ENCODE measurements at places on chromosomes 1 and 21. TPM values are rescaled to one million over a fixed set of nuclear protein-coding genes. Genes with fewer than 3 reads are reported as not detected.
A peak's percentile ranks its signal among the peaks of the same experiment; 100 is the strongest.

The JAK1 gene
- 198 TPM for total RNA-seq

The KIF17 gene
- total RNA-seq = not detected

The FOXD2 gene
- 0.15 TPM for total RNA-seq

The AGBL4 gene
- total RNA-seq = not detected

The PIK3R3 gene
- 3.9 TPM for total RNA-seq

The SYNC gene
- total RNA-seq = not detected

The MMP23B gene
- 1.8 TPM for total RNA-seq

The FAM3B gene
- total RNA-seq = not detected

The CELA2B gene
- not detected for total RNA-seq

DNA sequence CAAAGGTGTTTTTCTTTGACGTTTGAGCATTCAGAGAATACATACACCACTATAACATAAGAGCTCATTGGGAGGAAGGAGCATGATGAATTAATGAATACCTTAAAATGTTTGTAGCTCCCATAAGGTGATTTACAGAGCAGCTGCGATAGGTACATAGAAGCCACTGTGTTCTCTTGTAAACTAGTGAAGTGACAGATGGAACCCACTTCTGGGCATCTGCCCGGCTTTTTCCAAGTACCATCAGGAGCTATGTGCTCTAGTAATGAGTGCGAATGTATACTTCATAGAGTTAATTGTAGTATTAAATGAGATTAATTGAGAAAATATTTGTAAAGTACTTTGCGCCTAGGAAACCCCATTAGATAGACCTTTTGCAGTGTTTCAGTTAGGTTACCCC lies 48.4 kb downstream of the HENMT1 start:
- DNase-seq = no peak

GRCh38 chr21:37671381-37671780 lies 244.9 kb downstream of the KCNJ6 start:
- DNase-seq = no peak

DNA sequence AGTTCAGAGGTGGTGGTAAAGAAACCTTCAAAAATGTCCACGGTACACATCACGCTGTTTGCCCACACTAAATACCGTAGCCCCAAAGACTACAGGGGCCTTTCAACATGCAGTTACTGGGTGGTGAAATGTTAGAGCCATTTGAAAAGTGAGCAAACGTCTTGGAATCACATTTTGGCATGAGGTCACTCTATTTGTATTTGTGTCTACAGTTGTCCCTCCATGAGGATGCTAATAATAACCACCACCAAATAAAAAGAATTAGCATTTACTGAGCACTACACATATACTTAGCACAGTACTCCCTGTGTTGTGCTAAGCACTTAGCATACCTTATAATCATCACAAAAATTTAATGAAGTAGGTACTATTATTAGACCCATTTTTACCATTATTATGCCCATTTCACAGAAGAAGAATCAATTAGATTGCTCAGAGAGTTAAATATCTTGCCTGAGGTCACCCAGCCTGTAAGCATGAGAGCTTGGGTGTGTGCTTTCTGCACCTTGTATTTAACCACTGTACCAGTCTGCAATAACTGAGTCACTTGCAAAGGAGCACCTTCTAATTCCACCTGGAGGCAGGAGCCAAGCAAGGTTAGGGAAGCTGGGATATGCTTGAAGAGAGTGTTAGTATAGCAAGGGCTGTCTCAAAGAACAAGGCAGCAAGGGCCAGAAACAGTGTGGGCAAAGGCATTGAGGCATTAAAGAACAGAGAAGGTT lies 57.4 kb downstream of the DNTTIP2 start:
- no peak for DNase-seq

DNA sequence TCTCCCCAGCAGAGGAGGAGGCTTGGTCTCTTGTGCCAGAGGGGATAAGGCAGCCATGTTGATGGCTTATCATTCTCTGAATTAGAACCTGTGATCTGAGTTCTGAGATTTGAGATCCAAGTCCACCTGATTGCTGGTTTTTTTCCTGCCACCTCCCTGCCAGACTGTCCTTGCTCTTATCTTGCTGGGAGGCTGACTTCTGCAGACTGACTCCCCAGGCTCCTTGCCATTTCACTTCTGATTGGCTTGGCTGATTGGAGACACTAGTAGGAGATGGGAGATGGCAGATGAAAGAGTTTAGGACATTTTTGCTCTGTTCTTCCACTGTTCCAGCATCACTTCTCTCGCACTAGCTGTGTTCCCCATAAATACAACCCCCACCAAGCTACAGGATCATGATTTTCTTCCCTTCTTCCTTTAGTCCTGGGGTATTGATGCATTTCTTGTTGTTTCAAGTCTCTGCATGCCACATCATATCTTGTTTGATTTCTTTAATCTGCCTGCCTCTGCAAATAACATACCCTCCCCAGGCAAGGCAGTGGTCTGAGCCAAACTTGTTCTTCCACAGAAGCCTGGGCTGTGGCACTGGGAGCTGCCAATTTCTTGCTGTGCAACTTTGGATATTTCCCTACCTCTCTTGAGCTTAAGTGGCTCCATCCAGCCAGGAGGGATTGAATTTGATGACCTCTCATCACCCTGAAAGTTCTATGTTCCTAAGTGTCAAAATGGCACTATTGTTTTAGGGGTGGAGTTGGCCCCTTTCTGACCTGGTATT lies 963 bp upstream of the CYP4B1 start:
- DNase-seq = no peak

- peak; percentile 50 for DNase-seq
These were observed 384.9 kb downstream of the HLX start for GRCh38 chr1:221263831-221264767.

- no peak for DNase-seq
These were observed 6.9 kb downstream of the ARHGEF16 start for GRCh38 chr1:3461238-3461933.

GRCh38 chr1:186915555-186915954 lies 86.8 kb downstream of the PLA2G4A start:
- DNase-seq = no peak

GRCh38 chr1:37808369-37809319 lies 636 bp upstream of the YRDC start:
- no peak for DNase-seq

DNA sequence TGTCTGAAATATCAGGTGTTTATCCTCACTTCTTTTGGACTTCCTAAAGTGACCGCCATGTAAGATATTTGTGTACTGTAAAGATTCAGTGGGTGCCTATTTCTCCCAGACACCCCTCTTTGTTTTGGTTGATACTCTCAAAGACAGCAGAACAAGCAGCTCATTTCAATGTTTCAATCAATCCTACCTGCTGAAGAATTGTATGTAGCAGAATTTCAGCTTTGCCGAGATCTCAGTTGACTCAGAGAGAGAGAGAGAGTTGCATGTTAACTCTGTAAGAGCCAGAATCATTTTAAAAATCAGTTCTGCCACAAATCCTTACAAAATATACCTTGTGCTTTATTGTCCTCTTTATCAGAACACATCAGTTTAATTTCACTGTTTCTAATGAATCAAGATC lies 987.3 kb downstream of the ADGRL2 start:
- DNase-seq = no peak

- no peak for DNase-seq
These were observed 81.8 kb downstream of the TMEM53 start for GRCh38 chr1:44592208-44593145.

DNA sequence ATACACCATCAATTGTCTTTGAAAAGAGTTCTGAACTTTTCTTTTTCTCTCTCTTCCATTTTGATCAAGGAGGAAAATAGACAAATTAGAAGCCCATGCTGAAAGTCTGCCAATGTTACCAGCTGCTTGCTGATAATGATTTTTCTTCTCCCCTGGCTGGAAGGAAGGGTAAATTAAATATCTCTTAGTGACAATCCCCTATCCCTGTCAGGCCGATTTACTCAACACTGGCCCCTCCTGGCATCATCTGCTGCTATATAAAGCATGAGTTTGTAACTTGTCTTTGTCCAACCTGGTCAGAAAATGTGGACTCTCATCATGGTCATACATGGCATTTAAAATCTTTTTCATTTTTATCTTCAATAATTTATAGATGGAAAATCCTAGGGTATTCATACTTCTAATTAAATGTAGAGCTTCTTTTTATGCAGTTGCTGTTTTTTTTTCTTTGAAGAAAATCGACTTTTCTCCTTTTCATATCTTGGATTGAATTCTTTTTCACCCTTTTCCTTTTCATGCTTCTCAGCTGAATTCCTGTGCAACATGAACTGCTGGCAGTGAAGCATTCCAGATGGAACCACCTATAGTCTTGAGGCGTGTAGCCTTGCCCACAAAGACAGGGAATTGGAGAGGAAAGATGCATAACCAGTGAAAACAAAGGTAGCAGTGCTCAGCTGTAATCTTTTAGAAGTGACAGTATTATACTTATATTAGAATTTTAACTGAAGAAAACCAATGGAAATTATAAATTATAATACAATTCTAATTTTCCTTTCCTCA lies 214.7 kb upstream of the PTGFR start:
- DNase-seq = no peak

GRCh38 chr1:193658081-193658480 lies 471.7 kb upstream of the B3GALT2 start:
- no peak for DNase-seq

DNA sequence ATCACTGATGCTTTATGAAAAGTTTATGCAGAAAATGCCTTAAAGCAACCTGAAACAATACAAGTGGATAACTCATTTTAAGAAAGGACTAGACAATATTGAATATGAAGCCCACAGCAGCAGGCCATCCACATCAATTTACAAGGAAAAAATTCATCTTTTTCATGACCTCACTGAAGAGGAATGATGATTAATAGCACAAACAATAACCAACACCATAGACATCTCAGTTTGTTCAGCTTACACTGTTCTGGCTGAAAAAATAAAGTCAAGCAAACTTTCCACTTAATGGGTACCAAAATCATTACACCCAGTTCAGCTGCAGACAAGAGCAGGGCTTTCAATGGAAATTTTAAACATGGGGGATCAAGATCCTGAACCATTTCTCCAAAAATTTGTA lies 380.6 kb upstream of the NEGR1 start:
- no peak for DNase-seq

GRCh38 chr1:117339866-117340700 lies 27.2 kb upstream of the MAN1A2 start:
- DNase-seq = peak; percentile 16

- no peak for DNase-seq
These were observed 255.9 kb downstream of the NFIA start for GRCh38 chr1:61337981-61338848.

GRCh38 chr1:21123287-21123948 lies 53.3 kb downstream of the EIF4G3 start:
- DNase-seq = no peak

DNA sequence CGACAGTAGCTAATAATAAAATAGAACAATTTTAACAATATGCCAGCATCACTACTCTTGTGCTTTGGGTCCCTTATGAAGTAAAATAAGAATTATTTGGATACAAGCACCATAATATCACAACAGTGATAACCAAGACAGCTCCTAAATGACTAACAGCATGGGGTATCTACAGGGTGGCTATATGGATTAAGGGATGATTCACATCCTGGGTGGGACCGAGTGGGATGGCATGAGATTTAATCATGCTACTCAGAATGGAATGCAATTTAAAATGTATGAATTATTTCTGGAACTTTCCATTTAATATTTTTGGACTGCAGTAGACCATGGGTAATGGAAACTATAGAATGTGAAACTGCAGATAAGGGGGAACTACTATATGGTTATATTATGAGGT lies 28.1 kb upstream of the B3GALNT2 start:
- no peak for DNase-seq

DNA sequence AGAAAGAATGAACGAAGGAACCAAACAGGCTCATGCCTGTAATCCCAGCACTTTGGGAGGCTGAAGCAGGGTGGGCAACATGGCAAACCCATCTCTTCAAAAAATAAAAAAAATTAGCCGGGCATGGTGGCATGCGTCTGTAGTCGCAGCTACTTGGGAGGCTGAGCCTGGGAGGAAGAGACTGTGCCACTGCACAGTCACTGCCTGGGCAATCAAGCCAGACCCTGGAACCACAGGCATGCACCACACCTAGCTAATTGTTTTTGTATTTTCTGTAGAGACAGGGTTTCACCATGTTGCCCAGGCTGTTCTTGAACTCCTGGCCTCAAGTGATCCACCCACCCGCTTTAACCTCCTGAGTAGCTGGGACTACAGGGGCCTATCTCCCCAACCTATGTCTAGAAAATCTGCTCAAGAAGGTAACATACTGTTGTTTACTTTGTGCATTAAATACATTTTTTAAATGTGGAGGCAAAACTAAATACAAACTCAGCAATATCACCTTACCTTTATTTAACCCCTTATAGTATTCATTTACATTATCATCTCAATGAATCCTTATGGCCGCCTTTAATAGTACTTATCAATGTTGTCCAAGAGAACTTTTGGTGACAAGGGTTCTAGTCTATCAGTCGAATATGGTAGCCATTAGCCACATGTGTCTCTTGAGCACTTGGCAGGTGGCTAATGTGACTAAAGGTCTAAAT lies 2.7 kb downstream of the KHDC4 start:
- DNase-seq = no peak

- no peak for DNase-seq
These were observed 11.2 kb downstream of the IFT25 start for GRCh38 chr1:53934170-53934765.

DNA sequence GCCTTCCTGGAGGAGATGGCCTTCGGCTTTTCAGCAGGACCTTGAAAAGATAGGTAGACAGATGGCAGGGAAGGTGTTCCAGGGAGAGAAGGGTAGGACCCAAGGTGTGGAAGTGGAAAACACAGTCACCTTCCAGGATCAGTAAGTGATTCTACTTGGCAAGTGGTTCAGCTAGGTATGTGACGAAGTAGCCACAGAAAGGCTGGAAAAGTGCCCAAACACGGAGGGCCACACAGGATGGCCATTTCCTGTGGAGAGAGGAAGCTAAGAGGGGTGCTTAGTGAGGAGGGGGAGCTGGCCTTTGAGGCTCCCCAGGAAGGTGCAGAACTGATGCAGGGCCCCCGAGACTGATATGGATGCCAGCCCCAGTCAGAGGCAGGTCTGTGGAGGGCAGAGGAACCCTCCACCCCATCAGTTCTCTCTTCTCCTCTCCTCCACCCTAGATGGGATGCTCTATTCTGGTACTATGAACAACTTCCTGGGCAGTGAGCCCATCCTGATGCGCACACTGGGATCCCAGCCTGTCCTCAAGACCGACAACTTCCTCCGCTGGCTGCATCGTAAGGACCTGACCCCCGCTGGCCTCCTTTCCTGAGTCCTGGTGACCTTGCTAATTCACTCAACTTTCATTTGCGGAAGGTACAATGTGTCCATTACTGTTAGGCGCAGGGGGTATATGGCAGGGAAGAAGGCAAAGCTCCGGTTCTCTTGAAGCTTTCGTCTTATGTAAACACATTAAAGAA lies 6.8 kb downstream of the SEMA4A start:
- no peak for DNase-seq

- no peak for DNase-seq
These were observed 310.6 kb downstream of the LRRIQ3 start for GRCh38 chr1:73887412-73887811.

GRCh38 chr1:11318982-11319381 lies 46.0 kb downstream of the UBIAD1 start:
- DNase-seq = no peak
